ENCODE measurements at places on chromosomes 11 and 22.

- DNase-seq = no peak
Observed at GRCh38 chr11:65440831-65441499, 18.4 kb downstream of the NEAT1 start.

DNA sequence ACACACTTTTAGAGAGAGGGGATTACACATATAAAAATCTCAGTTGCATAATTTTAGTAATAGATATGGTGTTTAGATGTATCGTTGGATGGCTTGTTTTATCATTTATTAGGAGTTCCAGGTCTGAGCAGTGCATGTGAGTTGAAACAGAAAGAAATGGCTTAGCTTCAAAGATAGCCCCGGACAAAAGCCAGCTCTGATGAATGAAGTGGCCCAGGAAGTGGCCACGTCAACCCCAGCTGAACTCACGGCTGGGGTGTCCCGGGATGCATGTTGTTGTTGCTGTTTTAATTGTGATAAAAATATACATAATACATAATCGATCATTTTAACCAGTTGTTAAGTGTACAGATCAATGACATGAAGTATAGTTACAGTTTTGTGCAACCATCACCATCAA lies 1513.6 kb downstream of the BRD1 start:
- no peak for DNase-seq

- no peak for DNase-seq
Observed at GRCh38 chr11:47387944-47388696, 9.8 kb upstream of the SPI1 start.

GRCh38 chr22:50724616-50725015 lies 13.4 kb upstream of the ACR start:
- no peak for DNase-seq

- DNase-seq = no peak
Observed at GRCh38 chr11:10666556-10667520, 26.7 kb downstream of the IRAG1 start.

DNA sequence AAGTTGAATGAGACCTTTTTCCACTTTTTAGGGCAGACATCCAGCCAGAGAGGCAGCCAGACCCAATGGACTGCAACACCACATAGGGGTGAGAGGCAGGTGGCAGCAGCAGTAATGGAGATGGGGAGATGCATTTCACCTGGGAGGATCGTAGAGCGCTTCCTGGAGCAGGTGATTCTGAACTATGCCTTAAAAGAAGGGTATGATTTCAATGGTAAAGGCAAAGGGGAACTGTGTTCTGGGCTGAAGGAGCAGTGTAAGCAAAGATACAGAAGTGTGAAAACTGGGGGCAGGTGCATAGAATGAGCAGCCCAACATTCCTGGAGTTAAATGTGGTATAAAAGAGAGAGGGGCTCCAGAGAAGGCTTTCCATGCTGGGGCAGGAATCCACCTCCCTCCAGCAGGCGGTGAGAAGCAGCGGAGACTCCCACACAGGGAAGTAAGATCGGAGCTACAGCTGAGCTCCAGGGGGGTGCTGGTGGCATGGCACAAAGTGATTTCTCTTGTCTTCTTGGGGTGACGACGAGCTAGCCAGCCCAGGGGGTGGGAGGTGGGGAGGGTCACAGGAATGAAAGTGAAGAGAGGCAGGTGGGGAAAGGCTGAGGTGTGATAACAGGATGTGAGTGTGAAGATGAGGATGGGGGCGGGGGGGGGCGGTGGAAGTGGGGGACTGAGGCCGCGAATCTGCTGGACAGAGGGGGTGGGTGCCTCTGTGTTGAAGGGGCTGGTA lies 4.3 kb upstream of the SERHL2 start:
- no peak for DNase-seq

DNA sequence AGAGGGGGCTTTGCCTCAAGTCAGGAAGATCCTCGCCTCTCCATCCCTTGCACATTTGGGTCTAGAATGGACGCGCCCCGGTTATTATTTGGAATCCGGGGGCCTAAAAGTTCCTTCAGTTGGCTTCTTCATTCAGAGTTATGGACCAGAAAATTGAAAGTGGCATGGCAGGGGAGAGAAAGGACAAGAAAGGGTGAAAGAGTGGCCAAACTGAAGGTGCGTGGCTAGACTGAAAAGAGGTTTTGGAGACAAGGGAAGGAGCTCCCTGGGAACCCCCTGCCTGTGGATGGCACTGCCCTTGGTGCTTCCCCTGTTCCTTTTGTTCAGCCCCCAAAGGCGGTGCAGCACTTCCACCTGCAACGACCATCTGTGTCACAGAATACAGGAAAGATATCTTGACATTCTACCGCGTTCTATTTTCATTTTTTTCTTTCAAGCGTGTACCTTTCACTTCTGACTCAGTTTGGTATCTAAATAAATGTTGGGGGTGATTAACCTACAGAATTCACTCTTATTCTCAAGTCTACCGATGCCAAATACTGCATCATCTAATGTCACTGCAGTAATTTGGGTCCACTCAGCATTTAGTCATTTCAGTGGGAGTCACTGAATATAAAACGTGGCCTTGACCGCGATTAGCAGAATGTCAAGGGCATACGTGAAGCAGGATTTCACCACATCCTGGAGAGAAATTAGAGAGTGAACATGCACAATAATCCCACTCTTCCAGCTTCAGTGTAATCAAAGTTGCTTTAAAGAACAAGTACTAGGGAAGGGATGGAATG lies 88.1 kb upstream of the ARHGAP32 start:
- no peak for DNase-seq

- DNase-seq = no peak
Observed at GRCh38 chr11:6599449-6599848, 4.0 kb downstream of the RRP8 start.

DNA sequence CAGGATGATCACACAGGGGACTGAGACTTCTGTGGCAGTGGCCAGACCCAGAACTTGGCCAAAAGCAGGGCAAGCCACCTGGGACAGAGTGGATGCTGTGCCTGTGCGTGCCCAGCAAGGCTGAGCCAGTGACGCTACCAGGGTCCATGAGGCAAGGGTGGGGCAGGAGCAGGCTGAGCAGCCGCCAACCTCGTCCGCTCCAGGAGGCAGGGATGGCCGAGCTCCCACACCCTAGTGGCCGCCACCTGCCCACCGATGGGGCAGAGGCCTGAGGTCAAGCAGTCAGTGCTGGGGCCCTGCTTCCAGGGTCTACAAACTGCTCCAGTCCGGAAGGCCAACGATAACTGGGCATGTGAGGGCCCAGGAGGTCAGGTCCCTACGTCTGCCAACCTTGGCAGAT lies 7.3 kb downstream of the KRTAP5-9 start:
- no peak for DNase-seq

GRCh38 chr11:130902380-130902779 lies 13.9 kb downstream of the SNX19 start:
- no peak for DNase-seq

DNA sequence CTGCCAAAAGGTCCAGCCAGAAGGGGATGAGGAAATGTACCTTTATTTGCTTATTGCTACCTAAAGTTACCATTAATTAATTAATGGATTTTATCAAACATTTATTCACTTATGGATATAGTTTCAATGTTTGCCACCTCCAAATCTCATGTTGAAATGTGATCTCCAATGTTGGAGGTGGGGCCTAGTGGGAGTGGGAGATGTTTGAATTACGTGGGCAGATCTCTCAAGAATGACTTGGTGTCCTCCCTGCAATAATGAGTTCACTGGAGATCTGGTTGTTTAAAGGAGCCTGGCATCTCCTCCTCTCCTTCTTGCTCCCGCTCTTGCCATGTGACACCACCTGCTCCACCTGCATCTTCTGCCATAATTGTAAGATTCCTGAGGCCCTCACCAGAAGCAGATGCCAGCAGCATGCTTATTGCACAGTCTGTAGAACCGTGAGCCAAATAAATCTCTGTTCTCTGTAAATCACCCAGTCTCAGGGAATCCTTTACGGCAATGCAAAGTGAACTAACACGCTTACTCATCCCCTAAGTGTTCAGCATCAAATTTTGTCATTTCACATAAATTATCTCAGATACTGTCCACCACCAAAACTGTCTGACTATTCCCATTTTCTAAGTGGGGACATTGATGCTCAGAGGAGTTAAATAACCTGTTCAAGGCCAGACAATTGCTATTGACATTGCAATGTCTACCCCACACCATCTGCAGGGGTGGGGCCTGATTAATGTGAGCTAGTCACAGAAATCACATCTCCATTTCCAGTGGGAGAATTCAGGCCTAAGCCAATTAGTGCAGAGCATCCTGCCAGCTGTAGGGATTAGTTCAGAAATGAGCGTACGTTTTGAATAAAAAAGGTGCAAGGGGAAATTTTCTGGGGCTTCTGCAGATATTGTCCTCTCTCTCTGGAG lies 51.6 kb upstream of the SYN3 start:
- DNase-seq = no peak

- DNase-seq = no peak
Observed at GRCh38 chr11:79095424-79095823, 345.4 kb downstream of the TENM4 start.

DNA sequence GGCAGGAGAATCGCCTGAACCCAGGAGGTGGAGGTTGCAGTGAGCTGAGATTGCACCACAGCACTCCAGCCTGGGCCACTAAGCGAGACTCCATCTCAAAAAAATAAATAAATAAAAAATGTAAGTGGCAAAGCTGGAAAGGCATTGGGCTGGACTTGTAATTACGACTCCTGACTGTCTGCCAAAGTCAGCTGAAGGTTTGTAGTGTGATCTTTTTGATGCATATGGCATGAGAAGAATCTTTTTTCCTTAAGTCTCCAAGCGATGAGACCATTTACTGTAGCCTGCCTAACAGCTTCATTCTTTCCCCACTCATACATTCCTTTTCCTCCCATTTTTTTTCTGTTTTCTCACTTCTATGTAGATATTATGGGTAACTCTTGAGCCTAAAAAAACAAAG lies 24.8 kb downstream of the CTNND1 start:
- DNase-seq = no peak

- no peak for DNase-seq
Observed at GRCh38 chr22:29308791-29309262, 2.4 kb downstream of the GAS2L1 start.

GRCh38 chr11:130576146-130576545 lies 127.7 kb downstream of the ADAMTS15 start:
- DNase-seq = no peak

- DNase-seq = no peak
Observed at GRCh38 chr11:12810568-12810894, 136.3 kb downstream of the TEAD1 start.

DNA sequence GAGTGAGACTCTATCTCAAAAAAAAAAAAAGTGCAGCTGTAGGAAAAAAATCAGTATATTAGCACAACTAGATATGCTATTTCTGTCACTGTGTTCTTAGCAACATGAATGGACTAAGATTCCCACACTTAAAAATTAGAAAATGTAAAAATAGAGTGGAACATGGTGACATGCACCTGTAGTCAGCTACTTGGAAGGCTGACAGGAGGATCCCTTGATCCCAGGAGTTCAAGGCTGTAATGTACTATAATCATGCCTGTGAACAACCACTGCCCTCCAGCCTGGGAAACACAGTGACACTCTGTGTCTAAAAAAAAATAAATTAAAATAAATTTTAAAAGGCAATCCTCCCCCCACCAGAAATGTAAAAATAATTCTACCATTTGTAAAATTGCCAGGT lies 29.8 kb downstream of the PICALM start:
- DNase-seq = no peak

GRCh38 chr11:16572945-16573344 lies 165.5 kb upstream of the C11orf58 start:
- DNase-seq = peak; percentile 1

GRCh38 chr11:31810779-31811647 lies at the start of gene PAX6:
PAX6 (minus strand) TSS chr11:31811322; CDS start chr11:31806411, 4,911 bp downstream.
- DNase-seq = peak; percentile 99

DNA sequence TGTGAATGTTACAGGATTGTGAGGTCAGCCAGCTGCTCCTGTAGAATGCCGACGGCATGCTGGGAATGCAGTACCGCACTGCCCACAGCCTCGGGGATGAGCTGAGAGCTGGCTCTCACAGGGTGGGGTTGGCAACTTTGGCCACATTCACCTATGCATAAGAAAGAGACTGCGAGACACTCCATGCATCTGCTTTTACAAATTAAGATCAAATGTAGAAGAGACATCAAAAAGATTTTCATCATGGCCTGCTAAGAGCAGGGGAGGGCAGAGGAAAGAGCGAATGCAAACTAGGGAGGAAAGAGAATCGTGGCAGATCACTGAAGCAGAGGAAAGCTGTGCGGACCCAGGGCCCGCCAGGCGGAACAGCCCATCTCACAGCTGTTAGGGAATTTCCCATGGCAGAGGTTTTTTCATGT lies 49.8 kb upstream of the SPATA19 start:
- no peak for DNase-seq

- DNase-seq = no peak
Observed at GRCh38 chr11:63874511-63874910, 35.6 kb downstream of the MARK2 start.

DNA sequence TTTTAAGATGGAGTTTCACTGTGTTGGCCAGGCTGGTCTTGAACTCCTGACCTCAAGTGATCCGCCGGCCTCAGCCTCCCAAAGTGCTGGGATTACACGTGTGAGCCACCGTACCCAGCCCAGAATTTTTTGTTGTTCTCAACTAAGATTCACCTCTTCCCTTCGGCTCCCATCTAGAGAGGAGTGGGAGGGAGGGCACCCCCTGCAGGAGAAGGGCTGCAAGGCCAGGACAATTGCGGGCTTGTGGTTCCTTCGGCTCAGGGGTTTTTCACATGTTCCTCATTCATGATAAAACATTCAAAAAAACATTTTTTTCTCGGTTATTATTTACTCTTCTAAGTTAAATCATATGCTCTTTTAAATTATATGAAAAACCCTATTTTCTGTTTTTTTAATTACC lies 201.1 kb upstream of the LRRC4C start:
- no peak for DNase-seq

DNA sequence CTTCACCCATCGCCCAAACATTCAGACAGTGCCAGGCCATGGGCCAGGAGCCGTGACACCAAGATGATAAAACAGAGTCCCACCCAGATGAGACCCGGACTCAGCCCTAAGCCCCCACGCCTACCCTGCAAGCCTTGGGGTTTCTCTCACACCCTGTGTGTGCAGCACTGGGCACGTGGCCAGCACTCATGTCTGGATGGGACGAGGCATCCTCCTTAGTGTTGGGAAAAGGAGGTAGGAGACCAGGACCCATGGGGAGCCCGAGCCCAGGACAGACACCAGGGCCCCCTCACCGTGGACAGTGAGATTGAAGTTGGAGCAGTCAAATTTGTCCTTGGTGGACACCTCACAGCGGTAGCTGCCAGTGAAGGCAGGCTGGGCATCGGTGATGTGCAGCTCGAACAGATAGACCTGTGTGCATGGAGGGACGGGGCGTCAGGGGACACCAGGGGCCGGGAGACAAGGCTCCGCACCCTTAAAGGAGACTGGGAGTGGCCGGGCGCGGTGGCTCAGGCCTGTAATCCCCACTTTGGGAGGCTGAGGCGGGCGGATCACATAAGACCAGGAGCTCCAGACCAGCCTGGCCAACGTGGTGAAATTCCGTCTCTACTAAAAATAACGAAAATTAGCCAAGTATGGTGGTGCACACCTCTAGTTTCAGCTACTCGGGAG lies 4.2 kb downstream of the MYBPC3 start:
- no peak for DNase-seq

DNA sequence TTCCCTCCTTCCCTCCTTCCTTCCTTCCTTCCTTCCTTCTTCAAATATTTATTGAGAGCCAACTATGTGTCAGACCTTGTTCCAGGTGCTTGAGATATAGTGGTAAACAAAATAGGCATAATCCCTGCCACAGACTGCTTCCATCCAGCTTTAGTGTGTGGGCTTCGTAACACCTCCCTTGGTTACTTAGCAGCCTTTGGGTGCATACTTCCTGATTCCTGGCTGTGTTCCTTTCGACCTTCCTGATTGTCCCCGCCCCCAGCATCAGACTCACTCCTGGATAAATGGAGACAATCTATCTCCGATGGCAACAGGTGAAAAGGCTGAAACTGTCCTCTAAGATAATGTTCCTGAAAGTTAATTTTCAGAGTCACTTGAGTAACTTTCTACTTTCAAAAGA lies 13.5 kb downstream of the CCDC81 start:
- DNase-seq = no peak
